ENCODE measurements at places on chromosomes 16 and 17.

DNA sequence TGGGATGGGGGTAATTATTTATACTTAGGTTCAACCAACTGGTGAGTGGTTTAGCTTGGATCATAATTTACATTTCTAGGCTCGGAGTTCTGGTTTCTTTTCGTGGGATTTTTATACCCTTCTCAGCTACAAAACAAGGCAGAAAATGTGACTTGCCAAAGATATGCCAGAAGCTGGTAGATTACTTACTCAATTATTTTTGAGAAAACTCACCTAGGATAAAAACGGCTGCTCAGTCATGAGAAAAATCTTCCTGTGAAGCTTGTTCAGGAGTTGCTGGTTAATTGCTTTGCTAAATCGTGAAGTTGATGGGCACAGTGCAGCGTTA is 1.1 kb downstream of the NDEL1 start:
- DNase-seq, result no peak

- no peak for DNase-seq
Observed at GRCh38 chr17:78783711-78784324, 1.7 kb upstream of the CYTH1 start.

GRCh38 chr17:29168079-29168758 is 12.0 kb downstream of the MYO18A start:
- no peak for DNase-seq

DNA sequence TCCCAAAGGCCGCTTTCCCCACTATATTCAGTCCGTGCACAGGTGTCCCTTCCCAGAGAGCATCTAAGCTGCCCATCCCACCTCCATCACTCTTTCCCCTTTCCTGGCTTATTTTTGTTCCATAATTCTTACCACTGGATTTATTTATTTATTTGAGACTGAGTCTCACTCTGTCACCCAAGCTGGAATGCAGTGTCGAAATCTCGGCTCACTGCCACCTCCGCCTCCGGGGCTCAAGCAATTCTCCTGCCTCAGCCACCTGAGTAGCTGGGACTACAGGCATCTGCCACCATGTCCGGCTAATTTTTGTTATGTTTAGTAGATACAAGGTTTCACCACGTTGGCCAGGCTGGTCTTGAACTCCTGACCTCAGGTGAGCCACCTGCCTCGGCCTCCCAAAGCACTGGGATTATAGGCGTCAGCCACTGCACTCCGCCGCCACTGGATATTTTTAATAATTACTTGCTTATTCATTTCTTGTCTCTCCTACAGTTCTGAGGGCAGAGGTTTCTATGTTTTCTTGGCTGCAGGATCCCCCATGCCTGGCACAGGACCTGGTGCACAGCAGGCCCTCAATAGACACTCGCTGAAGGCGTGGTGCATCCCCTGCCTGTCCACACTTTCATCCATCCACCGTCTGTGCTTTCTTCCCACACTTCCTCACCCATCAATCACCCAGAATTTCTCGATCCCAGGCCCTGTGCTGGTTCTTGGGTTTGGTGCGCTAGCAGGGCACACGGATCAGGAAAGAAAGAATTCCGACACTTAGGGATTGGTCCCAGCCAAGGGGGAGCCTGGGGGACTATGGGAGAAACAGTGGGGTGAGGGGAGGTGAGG is 9.9 kb upstream of the ADGRG1 start:
- no peak for DNase-seq

DNA sequence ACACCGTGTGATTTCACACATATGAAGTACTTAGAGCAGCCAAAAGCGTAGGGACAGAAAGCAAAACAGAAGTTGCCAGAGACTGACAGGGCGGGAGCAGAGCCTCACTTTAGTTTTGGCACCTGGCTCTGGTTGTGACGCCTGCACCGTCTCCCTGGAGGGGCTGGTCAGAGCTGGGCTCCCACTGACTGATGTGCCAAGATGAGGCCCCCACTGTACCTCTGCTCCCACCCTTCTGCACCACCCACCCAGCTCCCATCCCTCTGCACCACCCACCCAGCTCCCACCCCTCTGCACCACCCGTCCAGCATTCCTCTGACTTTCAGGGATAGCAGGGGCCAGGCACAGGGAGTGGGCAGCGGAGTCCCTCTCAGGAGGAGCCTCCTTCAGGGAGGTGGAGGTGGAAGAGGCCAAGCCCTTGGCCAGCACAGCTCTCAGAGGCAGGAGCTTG is 3.2 kb upstream of the PRSS21 start:
- DNase-seq, result no peak
